MCF 10A (cell line): ENCODE measurements at places on chromosomes 3 and 15.

GRCh38 chr3:172687501-172687900 is 23.4 kb downstream of the NCEH1 start:
- peak; percentile 79 for DNase-seq

DNA sequence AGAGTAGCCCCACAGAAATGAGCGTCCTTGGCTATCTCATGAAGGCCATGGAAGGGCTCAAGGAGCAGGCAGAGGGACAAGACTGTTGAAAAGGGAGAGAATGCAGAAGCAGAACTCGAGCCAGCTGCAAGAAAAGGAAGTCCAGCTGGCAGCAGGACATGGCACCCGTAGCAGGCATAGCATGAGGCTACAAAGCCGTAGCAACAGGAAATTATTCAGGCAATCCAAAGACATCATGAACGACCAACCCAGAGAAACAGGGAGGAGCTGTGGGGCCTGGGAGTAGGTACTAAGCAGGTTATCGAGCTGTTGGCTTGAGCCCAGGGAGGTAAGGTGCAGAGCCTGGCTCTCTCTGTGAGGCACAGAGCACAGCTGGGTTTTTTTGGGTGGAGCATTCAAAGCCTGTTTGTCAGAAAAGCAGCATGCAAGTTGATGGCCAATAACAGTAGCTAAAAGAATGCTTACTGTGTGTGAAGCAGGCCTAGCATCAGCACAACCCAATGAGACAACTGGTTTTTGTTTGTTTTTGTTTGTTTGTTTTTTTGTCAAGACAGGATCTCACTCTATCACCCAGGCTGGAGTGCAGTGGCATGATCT is 144.0 kb upstream of the SMAD3 start:
- DNase-seq = no peak

- DNase-seq = peak; percentile 77
Measured at GRCh38 chr3:54870423-54870822, 57.4 kb downstream of the LRTM1 start.

DNA sequence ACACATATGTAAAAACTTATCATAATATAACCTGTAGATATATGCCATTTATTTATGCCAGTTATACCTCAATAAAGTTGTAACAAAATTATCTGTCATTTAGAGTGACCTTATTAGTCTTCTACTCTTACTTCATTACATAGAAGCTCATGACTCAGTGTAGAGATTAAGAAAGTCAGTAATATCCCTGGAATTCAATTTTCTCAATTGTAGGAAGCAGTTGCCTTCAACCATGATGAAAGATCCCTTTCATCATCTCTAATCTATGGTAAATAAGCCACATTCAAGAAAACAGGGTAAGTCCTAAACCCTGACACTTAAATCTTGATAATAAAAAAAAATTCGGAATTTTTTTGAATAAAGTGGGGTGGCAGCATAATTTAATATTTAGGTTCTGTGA is 216.5 kb upstream of the PEX5L start:
- DNase-seq = peak; percentile 34

GRCh38 chr3:171873580-171873979 is 30.4 kb downstream of the TMEM212 start:
- peak; percentile 5 for DNase-seq

- no peak for DNase-seq
Measured at GRCh38 chr3:58090351-58090750, 82.1 kb downstream of the FLNB start.

DNA sequence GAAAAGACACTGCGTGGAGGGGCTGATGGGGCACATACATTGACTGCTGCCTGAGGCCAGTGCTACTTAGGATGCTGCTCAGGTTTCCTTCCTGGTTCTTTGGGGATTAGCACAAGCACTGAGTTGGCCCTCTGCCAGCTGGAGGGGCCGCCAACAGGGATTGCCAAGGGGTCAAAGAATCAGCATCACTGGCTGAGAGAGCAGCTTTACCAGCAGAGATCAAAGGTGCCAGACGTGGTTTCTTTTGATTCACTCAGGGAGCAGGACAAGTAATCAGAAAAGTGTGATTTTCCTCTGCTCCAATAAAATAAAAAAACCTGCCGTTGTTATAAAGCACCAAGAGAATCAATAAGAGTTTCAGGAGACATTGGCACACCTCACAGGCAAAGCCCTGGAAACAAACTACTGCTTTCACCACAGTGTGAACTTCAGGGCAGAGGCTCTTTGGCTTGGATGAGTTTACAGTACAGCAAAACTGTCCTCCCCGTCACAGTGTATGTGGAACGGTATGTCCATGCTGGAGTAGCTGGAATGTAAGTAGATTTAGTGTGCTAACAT is 45.8 kb upstream of the FSIP1 start:
- peak; percentile 20 for DNase-seq

GRCh38 chr3:175869404-175869803 is 1010.3 kb downstream of the NAALADL2 start:
- no peak for DNase-seq

GRCh38 chr15:26166429-26166828 is 303.3 kb upstream of the ATP10A start:
- no peak for DNase-seq

- DNase-seq = peak; percentile 94
Measured at GRCh38 chr15:51776952-51777569, 25.7 kb downstream of the TMOD2 start.

GRCh38 chr3:36918050-36918449 is 26.8 kb downstream of the TRANK1 start:
- no peak for DNase-seq

DNA sequence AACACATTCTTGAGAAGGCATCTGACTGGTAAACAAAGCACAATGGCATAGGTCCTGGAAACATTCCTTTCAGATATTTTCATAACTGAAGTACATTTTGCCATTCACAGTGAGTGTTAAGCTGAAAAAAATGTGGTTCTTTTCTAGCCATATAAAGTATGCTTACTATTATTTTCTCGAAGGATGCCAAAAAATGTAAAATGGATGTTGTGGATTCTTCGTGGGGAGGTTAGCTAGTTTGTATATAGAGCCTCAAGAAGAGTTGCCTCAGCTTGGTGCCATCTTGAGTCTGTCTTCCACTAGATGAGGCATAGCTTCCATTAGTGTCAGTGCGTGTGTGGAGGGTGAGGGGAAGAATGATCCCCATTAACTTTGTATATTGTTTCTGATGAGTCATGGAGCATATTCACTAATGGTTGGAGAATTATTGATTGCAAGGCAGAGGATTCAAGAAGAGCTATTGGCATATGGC is 4.1 kb downstream of the MBNL1 start:
- DNase-seq = peak; percentile 39

DNA sequence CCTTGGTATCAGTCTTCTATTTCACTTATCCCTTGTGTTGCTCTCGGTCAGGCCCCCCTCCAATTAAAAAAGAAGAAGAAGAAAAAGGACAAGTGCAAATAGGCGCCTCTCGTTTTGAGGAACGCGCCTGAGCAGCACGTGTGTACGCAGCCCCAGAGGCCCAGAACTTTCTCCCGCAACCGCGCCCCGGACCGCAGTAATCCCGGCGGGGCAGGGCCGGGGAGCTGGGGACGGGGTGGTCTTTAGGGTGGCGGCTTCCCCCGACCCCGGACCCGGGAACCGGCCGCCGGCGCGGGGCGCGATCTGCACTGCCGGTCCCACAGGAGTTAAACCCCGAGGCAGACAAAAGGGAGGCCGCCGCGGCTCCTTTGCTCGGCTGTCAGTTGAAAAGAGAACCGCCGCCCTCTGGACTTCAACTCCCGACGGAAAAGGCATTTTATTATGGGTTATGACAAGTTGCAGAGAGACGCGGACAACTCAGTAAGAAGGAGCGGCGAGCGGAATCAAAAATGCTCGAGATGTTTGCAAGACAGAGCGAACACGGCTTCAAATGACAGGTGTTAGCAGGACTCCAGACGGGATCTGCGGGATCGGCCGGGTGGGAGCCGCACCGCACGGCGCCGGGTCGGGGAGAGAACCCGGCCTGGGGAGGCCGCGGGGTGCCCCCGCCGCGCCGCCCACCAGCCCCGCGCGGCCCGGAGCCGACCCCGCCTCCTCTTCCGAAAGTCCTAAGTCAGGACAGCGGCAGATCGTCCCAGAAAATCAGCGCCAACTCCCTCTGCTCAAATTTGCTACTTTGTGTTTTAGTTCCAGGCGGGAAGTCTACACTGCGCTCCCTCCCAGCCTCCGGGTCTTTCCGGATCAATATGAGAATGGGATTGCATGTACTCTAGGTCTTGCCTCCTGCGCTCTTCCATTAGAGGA is 79.0 kb downstream of the NR2F2 start:
- no peak for DNase-seq

GRCh38 chr15:60096157-60096556 is 92.0 kb downstream of the FOXB1 start:
- DNase-seq = no peak

GRCh38 chr3:23928524-23928923 is 11.6 kb downstream of the RPL15 start:
- DNase-seq = peak; percentile 66

- no peak for DNase-seq
Measured at GRCh38 chr15:46343196-46343935, 708.5 kb downstream of the SQOR start.

GRCh38 chr15:77716632-77717332 is 84.1 kb upstream of the LINGO1 start:
- DNase-seq = no peak

DNA sequence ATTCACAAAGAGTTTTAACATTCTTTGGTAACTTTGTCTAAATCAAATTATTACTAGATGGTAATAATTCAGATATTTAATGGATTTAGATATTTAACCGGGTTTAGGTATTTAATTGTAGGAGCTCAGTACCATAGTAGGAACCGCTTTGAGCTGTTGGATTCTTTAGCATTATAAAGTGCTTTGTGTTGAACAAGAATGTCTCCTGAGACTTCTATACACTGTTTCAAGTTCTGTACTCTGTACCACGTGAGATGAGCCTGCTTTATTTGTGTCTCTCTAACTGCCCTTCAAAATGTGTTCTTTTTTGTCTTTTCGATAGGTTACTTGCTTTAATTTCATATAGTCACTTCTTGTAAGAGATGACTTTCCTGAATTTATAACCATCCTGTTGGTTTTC is 36.0 kb downstream of the ZFAND6 start:
- no peak for DNase-seq

GRCh38 chr3:156445117-156446090 is 109.5 kb downstream of the SSR3 start:
- DNase-seq = no peak

DNA sequence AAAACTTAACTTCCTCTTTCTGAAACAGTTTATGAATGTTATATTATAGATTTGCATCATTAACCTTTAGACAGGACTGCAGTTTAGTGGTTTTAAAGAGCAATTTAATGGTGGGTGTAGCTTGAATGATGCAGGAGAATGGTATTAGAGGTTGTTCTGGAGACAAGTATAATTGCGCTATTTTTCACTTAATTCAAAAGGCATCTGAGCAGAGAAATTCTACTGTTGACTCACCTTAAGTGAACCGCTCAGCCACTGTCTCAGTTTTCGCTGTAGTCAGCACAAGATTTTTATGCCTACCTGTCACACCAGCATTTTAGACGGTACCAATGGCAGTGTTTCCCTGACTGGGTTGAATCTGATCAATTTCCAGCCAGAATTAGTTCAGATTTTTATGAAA is 348.8 kb upstream of the DCBLD2 start:
- peak; percentile 48 for DNase-seq

GRCh38 chr3:1848935-1849334 is 249.7 kb upstream of the CNTN4 start:
- peak; percentile 45 for DNase-seq

DNA sequence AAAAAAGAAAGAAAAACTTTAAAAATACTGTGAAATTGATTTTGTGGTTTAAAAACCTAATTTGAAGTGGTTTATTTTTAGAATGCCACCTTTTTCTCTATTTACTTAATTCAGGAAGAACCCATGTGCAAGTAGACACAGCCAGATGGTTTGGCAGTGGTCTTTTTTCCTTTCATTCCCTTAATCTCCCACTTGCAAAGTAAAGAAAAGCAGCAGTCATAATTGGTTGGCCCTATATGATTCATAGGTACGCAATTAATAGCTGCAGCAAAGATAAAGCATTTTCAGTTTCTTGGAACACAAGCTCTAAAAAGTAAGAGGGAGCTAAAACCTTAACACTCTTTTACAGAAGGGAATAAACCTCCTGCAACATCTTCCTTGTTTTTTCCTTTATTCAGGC is 115.3 kb downstream of the MECOM start:
- no peak for DNase-seq

DNA sequence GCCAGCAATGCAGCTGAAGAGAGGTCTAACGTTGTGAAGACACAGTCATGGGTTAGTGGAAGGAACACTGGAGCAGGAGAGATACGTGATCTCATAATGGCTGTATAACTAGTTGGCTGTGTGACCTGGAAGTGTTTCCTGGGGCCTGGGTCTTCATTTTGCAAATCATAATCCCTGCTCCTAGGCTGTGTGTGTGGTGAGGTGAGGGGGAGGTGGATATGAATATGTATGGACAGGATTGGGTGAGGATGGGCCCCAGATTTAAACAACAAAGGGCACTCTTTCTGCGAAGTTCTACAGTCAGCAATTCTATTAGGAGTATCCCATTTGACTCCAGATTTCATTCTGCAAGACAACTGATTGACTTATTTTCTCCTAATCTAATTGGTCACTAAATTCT is 41.3 kb downstream of the ANKRD28 start:
- DNase-seq = no peak

- DNase-seq = no peak
Measured at GRCh38 chr3:129827765-129828164, 65.7 kb downstream of the TMCC1 start.

DNA sequence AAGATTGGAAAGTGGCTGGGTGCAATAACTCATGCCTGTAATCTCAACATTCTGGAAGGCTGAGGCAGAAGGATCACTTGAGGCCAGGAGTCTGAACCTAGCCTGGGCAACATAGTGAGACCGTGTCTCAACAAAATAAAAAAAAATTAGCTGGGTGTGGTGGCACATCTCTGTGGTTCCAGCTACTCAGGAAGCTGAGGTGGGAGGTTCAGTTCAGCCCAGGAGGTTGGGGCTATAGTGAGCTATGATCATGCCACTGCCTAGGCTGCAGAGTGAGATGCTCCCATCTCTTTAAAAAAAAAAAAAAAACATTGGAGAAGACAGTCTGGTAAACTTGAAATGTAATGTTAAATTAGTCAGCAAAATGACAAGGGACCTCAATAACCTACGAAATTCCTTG is 57.9 kb downstream of the STAG1 start:
- DNase-seq = no peak

DNA sequence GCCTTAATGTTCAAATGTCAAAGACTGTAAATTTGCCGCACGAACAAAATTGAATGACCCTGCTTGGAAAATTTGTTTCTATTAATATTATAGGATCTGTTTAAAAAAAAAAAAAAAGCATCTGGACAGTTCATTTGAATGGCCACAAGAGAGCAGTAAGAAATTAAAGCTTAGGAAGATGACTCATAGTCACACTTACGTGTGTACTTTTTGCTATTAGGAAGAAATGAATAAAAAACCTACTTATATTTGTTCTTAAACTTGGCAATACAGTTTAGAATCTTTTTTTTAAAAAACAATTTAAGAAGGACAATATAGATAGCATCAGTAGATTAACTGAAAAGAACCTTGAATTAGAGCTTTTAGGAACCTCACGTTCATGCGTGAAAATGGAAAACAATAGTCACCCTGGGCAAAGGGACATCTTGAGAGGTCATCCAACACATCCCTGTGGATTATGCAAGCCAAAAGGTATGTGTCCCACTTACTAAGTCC is 621.8 kb downstream of the MECOM start:
- DNase-seq = peak; percentile 46

GRCh38 chr3:71428841-71429596 is 154.5 kb downstream of the FOXP1 start:
- peak; percentile 74 for DNase-seq

GRCh38 chr3:152323834-152324233 is 55.1 kb downstream of the MBNL1 start:
- no peak for DNase-seq

GRCh38 chr3:196537319-196537984 is 22.3 kb upstream of the SMCO1 start:
- peak; percentile 45 for DNase-seq
